ENCODE measurements at places on chromosomes 3 and 15. TPM values are rescaled to one million over a fixed set of nuclear protein-coding genes. Genes with fewer than 3 reads are reported as not detected.

The LINGO1 gene
- not detected for total RNA-seq

The OR5K2 gene
- not detected for total RNA-seq

The PCOLCE2 gene
- 6.7 TPM for total RNA-seq

The GOLGA8G gene
- not detected for total RNA-seq

The TP63 gene
- total RNA-seq, result not detected

The SCN11A gene
- total RNA-seq, result under 0.01 TPM

The TNK2 gene
- total RNA-seq, result 6.9 TPM

The FURIN gene
- total RNA-seq, result 27.9 TPM

The LRTM1 gene
- not detected for total RNA-seq

The SEMA6D gene
- total RNA-seq, result 13.4 TPM

The ARHGAP31 gene
- total RNA-seq, result 3.5 TPM

The VIPR1 gene
- not detected for total RNA-seq

The ADAMTSL3 gene
- 0.26 TPM for total RNA-seq

The TOPAZ1 gene
- not detected for total RNA-seq

The CHRFAM7A gene
- 0.26 TPM for total RNA-seq

The COL6A5 gene
- under 0.01 TPM for total RNA-seq

The PRSS50 gene
- total RNA-seq, result not detected

The CPN2 gene
- not detected for total RNA-seq

The RPL32 gene
- total RNA-seq, result 1,244 TPM

The SCAANT1 gene
- total RNA-seq, result 1.7 TPM

The ARRDC4 gene
- total RNA-seq, result 39.8 TPM

The DNASE1L3 gene
- total RNA-seq, result not detected

The PLCH1 gene
- under 0.01 TPM for total RNA-seq

The KIF7 gene
- 11.4 TPM for total RNA-seq

The TUSC7 gene
- not detected for total RNA-seq

The MAP3K13 gene
- total RNA-seq, result 13.4 TPM

The GABRR3 gene
- not detected for total RNA-seq

The GOLGA8N gene
- 3.6 TPM for total RNA-seq

The MANF gene
- 55.3 TPM for total RNA-seq

The BOC gene
- 3.9 TPM for total RNA-seq

The HYAL1 gene
- 1.8 TPM for total RNA-seq

The DPPA4 gene
- 0.26 TPM for total RNA-seq

The AGBL1 gene
- total RNA-seq, result not detected

The NRROS gene
- under 0.01 TPM for total RNA-seq

The LXN gene
- total RNA-seq, result 168 TPM

The CATSPER2 gene
- 2.3 TPM for total RNA-seq

The FBXO40 gene
- total RNA-seq, result not detected

The CKMT1B gene
- not detected for total RNA-seq

The PAK6 gene
- under 0.01 TPM for total RNA-seq

The KIF15 gene
- total RNA-seq, result 3.8 TPM

The SLCO3A1 gene
- 7.7 TPM for total RNA-seq

The SPTSSB gene
- not detected for total RNA-seq

The MYL3 gene
- total RNA-seq, result 0.50 TPM

The KNG1 gene
- not detected for total RNA-seq

The LTF gene
- total RNA-seq, result not detected

The CASR gene
- total RNA-seq, result not detected

The CCDC9B gene
- total RNA-seq, result 38.0 TPM

The SLC12A1 gene
- total RNA-seq, result not detected

The GORASP1 gene
- 27.2 TPM for total RNA-seq

The LRRIQ4 gene
- total RNA-seq, result under 0.01 TPM
